ENCODE measurements at places on chromosomes 12 and 14.
A peak's percentile ranks its signal among the peaks of the same experiment; 100 is the strongest.

- no peak for DNase-seq
These were observed 2.9 kb downstream of the GLT1D1 start for GRCh38 chr12:128856035-128856790.

- peak; percentile 71 for DNase-seq
These were observed 58.9 kb upstream of the PLEKHG3 start for GRCh38 chr14:64645220-64645892.

- no peak for DNase-seq
These were observed 8.3 kb downstream of the BDKRB2 start for GRCh38 chr14:96212896-96213295.

DNA sequence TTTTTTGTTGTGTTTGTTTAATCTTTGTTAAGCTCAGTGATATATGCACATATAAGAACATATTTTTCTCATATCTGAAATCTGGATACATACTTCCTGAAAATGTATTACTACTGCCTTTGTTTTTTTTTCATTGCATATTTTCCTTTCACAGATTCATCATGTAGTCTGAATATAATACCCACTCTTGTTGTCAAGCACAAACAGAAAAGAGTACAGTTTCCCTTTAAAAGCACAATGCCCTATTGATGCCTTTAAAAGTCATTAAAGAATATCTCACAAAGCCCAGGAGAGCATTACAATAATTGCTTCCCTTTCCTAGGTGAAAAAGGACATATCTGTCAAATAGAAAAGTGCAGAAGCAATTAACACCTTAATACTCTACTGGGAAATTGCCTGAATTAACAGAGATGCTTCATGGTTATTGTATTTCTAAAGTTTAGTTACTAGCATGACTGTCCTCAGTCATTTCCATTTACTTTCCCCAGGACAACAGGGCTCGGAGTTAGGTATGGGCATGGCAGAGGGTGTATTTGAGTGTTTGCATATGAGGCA is 107.4 kb downstream of the GRIP1 start:
- DNase-seq: no peak

DNA sequence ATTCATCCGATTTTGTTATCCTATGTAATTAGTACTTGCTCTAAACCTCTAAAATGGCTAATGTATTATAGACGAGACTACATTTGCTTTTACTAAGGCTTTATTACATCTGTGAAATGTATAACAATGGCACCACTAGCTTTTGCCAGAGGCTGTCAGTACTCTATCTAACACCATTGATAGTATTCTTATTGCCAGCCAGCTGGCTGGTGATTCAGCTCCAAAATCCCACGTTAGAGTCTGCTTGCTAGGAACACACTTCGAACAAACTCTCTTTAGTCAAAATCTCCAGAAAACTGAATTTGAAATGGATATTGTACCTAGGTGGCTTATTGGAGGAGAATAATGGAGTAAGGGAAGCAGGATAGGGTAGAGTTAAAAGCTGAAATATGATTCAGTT is 839.2 kb downstream of the SLC6A15 start:
- no peak for DNase-seq

All from iris pigment epithelial cell (primary cell).